ENCODE measurements at places on chromosomes 6 and 20.

DNA sequence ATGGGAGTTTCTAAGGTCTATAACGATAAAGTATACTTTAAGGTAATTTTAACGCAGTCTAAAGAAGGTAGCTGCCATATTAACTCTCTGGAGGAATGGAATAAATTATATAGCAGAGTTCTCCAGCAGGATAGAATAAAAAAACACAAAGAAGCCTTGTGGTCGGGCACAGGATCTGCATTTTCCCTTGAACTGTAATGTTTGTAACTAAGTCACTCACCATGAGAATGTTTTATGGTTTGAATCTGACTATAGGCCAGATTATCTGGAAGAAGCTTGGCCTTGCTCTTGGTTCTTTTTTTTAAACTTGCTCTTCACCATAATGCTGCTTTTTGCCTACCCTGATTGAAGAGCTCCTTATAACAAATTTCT lies 238.8 kb upstream of the NOX3 start:
- DNase-seq: no peak

GRCh38 chr20:33648396-33649004 lies 13.6 kb upstream of the C20orf144 start:
- DNase-seq: no peak

DNA sequence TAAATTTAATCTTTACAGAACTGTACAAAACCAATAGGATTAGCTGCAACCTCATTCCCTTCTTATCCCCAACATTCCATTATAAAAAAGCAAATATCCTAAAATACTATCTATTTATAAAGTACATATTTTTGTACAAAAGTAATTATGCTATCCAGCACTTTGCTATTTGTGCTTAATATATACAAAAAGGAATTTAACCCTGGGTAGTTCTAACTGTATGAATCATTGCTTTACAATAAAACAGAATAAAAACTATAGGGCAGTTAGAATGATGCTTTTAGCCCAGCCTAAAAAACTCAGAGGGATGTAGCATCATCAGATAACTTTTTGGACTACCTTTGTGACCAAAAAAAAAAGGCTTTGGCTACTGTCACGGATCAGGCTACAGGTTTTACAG lies 49.9 kb upstream of the KLHL31 start:
- DNase-seq: no peak

- DNase-seq: no peak
These were observed 295.0 kb downstream of the PKHD1 start for GRCh38 chr6:51792273-51793030.

GRCh38 chr6:164086076-164086887 lies 671.8 kb downstream of the QKI start:
- no peak for DNase-seq

- no peak for DNase-seq
These were observed 156.2 kb downstream of the THBS2 start for GRCh38 chr6:169097381-169097959.

DNA sequence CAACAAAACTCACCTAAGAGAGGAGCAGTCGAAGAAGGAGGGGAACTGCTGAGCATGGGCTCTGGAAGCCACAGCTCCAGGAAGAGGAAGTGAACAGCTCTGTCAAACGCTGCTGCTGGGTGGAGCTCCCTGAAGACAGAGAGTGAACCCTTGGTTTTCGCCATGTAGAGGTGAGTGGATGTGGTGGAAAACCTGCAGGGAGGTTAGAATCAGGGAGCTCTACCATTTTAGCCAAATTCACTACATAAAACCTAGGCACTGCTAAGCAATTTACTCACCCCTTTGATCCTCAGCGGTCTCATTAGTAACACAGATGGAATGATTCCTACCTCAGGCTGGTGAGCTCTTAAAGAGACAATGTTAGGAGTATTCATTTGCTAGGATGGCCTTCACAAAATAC lies 19.4 kb upstream of the TFAP2A start:
- no peak for DNase-seq

DNA sequence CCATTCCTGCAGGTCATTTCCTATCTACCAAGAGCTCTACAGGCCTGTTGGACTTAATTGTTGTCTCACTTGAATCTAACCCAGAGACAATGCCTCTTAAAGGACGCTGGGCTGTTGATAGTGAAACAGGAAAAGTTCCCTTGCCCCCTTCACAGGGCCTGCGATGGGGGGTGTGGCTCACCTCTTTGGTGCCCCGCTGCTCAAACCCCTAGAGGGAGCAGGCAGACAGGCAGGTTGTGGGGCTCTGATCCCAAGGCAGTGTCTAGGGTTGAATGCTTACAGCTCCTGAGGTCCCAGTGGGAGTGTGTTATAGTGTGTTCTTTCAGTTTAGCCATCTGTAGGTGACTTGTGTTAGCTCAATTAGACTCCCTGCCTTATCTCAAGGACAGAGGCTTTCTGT lies 68.0 kb downstream of the OTOR start:
- no peak for DNase-seq

Data from stimulated activated CD8-positive, alpha-beta memory T cell treated with anti-CD3 and anti-CD28 coated beads, Interleukin-15, amount 100 ng/mL, for 4 hours (primary cell).